ENCODE measurements at places on chromosomes 7 and 10.

GRCh38 chr7:146510088-146510680, 393.6 kb downstream of the CNTNAP2 start:
- DNase-seq, result no peak

GRCh38 chr10:102113956-102114857, 6.0 kb downstream of the LDB1 start:
- DNase-seq, result no peak

DNA sequence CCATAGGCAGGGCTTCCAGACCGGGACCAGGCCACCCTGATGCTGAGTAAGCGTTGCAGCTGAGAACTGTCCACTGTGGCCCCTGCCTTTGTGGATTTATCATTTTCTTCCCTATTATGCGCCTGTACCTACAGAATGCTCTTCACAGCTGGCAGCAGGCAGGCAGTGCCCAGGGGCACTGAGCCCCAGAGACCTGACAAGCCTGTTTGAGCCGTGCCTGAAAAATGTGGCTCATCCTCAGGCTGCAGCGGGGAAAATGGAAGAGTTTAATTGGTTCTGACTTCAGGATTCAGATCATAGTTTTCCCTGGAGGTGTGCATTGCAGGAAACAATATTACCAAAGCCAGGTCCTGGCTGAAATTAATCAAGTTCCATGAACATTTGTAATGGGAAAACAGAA, 200.2 kb downstream of the ZNF438 start:
- DNase-seq, result no peak

- DNase-seq, result no peak
These were observed 192.1 kb upstream of the MKI67 start for GRCh38 chr10:128318366-128318765.

- DNase-seq, result no peak
These were observed 7.2 kb downstream of the CYP3A5 start for GRCh38 chr7:99672573-99672972.

GRCh38 chr7:124796771-124797170, 31.2 kb upstream of the GPR37 start:
- DNase-seq, result no peak

- DNase-seq, result no peak
These were observed 609.8 kb upstream of the MKI67 start for GRCh38 chr10:128735996-128736395.

GRCh38 chr10:120614680-120615079, 157.7 kb downstream of the PLPP4 start:
- no peak for DNase-seq

All from NK-92 treated with Interleukin-12 subunit alpha and Interleukin-12 subunit beta, amount 100 ng/mL, for 24 hours (cell line).